Ascending aorta (tissue), 2 donors: ENCODE measurements at places on chromosomes 13 and 19.

DNA sequence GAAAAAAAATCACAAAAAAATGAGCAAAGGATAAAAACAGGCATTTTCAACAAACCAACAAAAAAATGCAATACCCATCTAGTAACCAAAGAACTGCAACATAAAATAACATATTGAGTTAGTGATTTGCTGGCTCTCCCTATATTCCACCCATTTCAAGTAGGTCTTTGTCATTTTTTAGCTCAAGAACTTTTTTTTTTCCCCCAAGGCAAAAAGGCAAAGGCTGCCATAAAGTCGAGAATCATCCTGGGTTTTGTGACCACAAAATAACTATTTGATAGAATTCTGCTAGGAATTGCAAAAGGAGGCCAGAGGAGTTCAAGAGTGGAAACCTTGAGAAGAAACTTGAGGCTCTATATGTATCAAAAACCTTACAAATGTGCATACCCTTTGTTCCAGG lies 5.5 kb downstream of the SAFB2 start:
- DNase-seq = no peak
- no peak overlapping the region for H3K4me3 ChIP-seq
- no peaks in the 10 kb centered on the region for H3K27me3 ChIP-seq
- H3K4me1 ChIP-seq = no peaks in the 10 kb centered on the region
- H3K27ac ChIP-seq = no peak overlapping the region
- H3K36me3 ChIP-seq = peaks cover 70% of the 10 kb centered on the region

- no peak for DNase-seq
- H3K4me1 ChIP-seq = no peaks in the 10 kb centered on the region
- no peaks in the 10 kb centered on the region for H3K36me3 ChIP-seq
- no peak overlapping the region for H3K4me3 ChIP-seq
These were observed 9.5 kb downstream of the FCGBP start for GRCh38 chr19:39924952-39925351.

DNA sequence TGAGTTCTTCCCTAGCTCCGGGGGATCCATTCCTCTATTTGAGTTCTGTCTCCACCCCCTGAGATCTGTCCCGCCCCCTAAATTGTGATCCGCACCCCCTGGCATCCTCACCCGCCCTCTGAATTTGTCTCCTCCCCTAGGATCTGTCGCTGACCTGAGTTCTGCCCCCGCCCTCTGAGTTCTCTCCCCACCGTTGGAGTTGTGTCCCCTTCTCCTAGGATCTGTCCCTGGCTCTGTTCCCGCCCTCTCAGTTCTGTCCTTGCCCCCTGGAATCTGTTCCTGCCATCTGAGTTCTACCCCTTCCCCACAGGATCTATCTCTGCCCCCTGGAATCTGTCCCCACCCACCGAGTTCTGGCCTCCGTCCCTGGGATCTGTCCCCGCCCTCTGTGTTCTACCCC lies 1.0 kb upstream of the SLC17A7 start:
- H3K27ac ChIP-seq = peak overlapping the region; percentile 66
- no peak for DNase-seq
- peak overlapping the region; percentile 75 for H3K4me3 ChIP-seq
- H3K4me1 ChIP-seq = no peaks in the 10 kb centered on the region

DNA sequence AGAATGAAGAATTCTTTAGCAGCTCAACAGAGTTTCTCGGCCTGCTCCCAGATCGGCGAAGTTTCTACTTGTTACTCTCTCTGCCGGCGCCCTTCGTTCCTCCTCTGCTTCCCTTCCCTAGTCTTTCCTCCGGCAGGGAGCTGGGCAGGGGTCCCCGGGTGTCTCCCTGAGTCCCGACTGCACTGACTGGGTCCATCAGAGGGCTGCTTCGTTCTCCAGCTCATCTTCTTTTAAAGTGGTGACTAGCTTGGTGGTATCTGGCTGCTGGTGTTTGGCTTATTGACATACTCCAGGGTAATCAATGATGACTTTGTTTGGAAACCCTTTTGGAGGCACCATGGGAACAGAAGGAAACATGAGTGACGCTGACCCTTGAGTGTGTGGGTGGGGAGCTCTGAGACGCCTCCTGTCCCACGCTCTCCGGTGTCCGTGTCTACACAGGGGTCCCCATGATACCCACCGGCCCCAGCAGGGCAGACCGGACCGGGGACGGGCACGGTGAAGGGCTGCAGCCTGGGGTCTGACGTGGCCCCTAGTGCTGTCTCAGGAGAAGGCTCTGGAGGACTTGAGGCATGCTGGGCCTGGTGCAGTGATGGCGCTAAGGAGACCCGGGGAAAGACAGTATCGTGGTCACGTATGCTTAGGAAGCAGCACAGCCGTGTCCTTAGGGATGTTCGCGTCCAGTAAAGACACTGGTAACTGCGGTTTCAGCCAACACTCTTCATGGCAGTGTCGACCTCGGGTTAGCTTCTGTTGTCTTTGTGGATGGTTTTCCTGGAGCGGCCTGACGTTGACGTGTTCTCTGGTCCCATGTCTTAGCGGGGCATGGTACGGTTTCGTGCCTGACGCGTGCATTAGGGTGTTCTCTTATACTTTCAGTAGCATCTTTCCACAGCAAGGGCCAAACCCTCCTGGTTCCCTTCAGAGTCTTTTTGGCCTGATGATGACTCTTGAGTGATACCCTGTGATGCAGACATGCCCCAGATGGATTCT lies 23.8 kb downstream of the NAXD start:
- H3K4me3 ChIP-seq = no peak overlapping the region
- no peaks in the 10 kb centered on the region for H3K27me3 ChIP-seq
- H3K36me3 ChIP-seq = peaks cover 100% of the 10 kb centered on the region
- H3K4me1 ChIP-seq = no peaks in the 10 kb centered on the region
- DNase-seq = no peak
- no peak overlapping the region for H3K27ac ChIP-seq

DNA sequence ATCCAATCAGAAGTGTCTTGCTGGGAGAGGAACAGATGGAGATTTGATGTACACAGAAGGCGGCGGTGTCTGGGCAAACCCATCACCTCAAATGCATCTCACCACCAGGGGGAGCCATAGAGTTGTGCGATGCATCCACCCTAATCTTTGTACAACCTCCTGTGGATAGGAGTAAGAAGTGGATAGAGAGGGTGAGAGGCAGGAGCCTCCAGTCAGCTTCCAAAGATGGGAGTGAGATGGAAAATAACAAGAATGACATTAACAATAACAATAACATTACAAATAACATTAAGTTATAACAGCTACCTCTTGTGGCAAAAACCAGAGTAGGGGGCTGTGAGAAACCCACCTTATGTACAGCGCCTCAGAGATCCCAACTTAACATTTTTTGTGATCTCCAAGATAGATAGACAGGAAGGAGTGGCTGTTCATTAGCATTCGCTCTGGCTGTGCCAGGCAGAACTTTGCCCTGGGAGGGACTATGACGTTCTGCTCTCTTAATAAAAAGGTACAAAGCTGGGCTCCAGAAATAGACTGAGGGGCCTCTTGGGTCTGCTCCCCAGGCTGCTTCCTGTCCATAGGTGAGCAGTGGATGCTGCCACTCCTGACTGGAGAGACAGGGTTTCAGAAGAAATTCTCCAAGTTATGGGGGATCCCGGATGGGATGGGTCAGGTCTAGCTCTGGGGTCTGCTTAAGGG lies 5.2 kb upstream of the CEACAM18 start:
- H3K27ac ChIP-seq = no peak overlapping the region
- H3K36me3 ChIP-seq = no peaks in the 10 kb centered on the region
- DNase-seq = peak; percentile 86

DNA sequence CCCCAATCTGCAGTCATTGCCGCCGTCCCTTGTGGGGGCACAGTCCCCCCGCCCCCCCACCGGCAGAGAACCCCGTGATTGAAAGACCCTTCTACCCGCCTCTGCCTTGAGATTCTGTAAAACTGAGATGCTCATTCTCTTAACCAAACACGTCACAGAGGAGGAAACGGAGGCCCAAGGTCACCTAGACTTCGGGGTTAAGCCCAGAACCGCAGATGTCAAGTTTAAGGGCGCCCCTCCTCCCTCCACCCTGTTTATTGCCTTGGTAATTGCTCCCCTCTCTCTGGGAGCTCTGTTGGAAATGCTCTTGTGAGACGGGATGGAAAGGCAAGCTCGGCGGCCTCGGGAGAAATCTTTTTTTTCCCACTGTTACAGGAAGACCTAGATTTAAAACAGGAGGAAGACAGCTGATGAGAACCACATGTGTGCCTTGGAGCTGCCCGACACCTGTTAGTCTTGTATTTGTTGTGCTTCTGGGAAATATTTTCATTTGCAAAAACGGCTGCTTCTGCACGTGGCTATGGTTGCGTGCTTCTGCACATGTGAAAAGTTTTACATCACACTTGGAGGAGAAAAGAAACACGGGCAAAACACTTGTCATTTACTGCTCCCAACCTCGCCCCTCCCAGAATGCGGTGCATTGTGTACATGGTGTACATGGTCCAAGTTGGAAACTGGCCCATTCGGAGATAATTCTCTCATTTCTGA lies 1.1 kb upstream of the MED26 start:
- no peak for DNase-seq
- H3K4me1 ChIP-seq = peaks cover 17% of the 10 kb centered on the region
- H3K27ac ChIP-seq = peak overlapping the region; percentile 81
- H3K27me3 ChIP-seq = no peaks in the 10 kb centered on the region
